ENCODE measurements at places on chromosomes 4 and X.

- DNase-seq, result no peak
Observed at GRCh38 chr4:6644792-6645530, 4.5 kb downstream of the MRFAP1 start.

- no peak for DNase-seq
Observed at GRCh38 chr4:56821381-56822243, at the start of gene SPINK2. Gene SPINK2 (minus strand): TSS chr4:56821701. CDS start chr4:56821662, 39 bp downstream.

DNA sequence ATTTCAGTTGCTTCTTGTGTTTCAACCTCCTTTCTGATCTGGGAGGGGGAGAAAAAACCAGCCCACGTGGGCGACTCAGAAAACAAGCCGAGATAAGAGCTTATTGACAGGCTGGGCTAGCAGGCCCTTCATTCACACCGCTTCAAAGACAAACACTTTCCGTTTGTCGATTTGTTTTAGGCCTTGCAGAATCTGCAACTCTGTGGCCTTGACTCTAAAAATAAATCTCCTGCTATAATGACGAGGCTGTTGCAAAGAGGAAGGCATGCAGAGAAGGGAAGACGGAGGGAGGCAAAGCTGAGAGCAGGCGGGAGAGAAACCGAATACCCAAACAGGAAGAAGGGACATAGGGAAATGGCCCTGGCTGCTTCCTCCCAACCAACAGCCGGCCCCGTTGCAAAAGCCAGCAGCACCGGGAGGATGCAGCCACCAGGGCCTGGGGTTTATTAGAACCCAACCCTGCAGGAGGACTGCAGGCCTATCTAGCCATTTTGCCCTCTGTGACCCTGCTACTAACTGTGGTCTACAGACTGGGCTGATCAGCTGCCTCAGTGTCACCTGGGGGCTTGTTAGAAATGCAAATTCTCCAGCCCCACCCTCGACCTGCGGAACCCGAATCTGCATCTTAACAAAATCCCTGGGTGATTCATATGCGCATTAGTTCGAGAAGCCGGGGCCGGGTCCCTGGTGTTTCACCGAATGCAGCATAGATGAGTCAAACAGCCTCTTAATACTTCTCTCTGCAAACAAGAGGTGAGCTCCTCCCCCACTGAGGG lies 325.5 kb downstream of the BCOR start:
- DNase-seq, result no peak

DNA sequence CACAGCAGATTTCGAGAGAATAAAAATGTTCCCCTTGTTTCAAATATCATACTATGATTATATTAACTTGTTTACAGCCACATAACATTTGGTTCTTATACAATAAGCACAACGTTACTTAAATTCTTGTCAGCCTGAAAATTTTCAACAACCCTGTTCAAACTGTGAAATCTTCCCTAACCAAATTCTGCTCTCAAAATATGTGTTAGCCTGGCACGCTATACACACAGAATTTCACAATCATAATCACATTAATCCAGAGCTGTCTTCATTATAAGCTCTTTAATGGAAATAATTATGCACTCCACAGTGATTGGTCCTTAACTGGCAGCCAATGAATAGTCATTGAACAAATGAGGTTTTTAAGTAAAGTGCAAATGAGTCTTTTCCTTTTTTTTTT lies 7.3 kb upstream of the PRSS12 start:
- DNase-seq, result no peak

DNA sequence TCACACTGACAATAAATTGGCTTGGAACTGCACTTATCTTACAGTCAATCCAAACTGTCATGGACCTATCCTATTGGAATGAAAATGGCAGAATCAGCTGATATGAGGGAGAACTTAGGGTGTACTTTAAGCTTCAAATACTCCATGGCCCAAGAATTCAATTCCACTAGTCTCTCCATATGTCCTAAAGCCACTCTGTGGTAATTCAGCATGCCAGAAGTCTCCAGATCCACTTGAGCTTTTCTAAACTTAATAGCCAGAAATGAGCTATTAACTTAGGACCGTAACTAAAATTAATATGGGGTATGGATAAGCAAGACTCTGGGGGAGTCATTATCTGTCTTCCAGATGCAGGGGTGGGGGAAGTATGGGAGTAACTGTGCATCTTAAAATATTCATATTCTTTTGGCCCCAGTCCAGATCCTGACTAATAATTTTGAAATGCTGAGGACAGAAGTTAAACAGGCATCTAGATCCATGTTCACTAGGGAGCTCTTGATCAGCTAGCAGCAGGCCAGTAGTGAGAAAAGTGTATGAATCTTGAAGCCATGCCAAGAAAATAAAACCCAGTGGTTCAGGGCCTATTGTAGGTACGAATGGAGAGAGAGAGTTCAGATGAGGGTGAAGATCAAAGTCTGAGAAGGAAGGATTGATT lies 167.6 kb downstream of the DKK2 start:
- no peak for DNase-seq

DNA sequence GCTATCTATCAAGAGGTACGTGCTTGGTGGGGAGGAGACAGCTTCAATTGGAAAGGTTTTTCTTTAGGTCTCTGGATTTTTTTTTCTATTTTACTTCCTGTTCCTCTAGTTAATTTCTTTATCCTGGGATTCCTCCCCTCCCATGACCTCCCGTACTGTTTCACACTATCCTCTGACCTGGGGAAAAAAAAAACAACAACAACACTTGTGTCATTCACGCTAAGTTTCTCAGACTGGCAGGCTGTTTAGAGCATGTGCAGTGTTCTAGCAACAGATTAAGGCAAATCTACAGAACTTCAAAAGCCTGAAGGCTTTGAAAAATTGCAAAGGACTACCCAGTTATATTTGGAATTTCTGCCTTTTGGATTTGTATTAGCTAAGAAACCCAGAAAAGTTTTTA lies 358.4 kb downstream of the ARHGAP24 start:
- no peak for DNase-seq

DNA sequence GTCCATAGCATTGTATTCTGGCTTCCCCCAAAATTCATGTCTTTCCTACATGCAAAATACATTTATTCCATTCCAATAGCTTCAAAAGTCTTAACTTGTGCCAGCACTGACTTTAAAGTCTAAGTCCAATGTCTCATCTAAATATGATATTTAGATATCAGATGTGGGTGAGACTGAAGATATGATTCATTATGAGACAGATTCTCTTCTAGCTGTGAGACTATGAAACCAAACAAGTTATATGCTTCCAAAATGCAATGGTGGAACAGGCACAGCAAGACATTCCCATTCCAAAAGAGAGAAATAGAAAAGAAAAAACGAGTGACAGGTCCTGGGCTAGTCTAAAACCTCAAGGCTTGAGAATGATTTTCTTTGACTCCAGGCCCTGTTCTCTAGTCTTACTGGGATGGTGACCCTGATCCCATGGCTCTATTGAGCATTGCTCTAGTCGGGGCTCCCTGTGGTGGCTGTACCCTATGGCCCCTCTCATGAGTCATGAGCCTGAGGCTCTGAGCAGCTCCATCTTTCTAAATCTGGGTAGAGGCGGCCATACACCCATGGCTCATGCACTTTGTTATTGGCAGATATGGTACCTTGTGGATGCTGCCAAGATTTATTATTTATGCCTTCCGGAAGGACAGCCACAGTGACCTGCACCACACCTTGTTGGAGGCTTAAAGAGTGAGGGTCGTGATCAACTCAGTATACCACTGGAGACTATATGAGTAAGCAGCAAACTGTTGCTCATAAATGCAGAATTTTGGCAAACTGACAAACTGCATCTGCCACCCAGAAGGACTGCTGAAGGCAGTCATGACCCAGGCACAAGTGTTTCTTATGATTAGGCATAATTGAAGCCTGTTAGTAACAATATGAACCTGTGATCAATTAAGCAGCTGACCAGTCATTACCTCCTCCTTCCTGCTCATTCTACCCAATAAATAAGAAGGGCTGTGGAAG lies 38.5 kb upstream of the BOD1L1 start:
- DNase-seq, result no peak

- no peak for DNase-seq
Observed at GRCh38 chr4:170025523-170026252, 507 bp downstream of the MFAP3L start.

DNA sequence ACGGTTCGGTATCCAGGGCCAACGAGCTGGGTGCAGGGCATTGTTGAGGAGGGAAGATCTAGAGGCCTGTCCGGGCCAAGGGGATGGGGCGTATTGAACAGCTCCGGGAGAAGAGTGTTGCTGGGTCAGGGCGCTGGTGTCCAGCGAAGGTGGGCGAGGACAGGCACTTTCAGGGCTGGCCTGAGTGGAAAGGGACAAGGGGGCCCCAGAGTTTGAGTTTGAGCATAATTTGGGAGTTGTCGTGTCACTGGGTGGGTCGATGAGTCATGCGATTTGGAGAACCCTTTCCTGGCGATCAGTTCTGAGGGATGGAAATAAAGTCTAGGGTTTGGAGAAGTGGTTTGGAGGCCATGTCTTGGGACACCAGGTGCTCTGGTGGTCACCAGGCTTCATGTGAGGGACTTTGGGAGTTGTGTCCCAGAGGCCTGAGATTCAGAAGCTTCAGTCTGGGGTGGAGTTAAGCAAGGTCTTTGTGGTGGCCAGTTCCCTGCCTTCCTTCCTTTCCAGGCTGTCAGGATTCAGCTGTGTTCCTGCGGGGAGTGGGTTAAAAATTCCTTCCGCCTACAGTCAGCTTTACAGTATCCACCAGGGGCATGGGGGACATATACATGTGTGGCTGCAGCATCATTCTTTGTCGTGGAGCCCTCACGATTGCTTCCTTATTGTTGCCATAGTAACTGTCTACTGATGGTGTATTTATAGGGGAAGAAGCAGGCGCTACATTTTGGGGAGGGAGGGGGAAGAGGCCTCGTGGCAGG lies 504 bp downstream of the PRRG3 start:
- DNase-seq, result no peak

DNA sequence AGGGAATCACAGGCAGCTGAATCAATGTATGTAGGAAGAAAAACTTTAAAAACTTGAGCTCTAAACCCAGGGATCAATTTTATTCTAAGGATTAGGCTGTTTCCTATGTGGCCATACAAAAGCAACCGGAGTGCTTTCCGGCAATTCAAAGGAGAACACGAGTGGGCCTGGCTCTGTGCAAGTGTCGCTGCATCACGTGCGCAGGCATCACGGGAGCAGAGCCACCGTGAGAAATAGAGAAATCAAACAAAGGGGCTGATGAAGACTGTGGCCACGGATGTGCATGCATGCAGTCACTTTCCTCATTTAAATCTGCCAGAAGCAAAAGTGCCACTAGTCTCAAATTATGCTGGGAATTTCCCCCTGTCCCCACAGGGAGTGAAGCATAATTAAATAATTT lies 196.9 kb downstream of the NSUN7 start:
- DNase-seq, result no peak

- DNase-seq, result no peak
Observed at GRCh38 chr4:129622566-129622965, 526.6 kb downstream of the C4orf33 start.

GRCh38 chr4:81471298-81471587 lies 464 bp downstream of the RASGEF1B start:
- DNase-seq, result no peak

DNA sequence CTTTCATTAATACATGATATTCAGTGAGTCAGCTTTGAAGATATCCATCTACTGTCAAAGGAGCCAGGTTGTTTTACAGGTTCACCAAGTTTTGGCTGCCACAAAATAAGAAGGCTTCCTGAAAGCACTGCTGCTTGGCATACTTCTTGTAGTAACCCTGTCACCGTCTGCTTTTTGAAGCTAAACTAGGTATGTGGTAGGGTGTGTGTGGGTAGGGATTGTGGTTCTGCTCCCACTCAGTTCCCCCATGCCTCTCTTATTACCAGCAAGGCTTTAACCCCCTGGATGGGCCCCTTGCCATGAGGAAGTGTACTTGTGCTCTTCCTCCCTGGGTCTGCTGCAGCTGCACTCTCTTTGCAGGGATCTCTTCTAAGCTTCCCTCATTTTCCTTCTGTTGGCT lies 191.2 kb downstream of the BANK1 start:
- DNase-seq, result no peak

- no peak for DNase-seq
Observed at GRCh38 chr4:95534032-95534431, 14.7 kb downstream of the UNC5C start.

GRCh38 chr4:134078230-134078914 lies 123.2 kb downstream of the PABPC4L start:
- no peak for DNase-seq

- DNase-seq, result no peak
Observed at GRCh38 chr4:87428979-87429378, 6.6 kb downstream of the NUDT9 start.

DNA sequence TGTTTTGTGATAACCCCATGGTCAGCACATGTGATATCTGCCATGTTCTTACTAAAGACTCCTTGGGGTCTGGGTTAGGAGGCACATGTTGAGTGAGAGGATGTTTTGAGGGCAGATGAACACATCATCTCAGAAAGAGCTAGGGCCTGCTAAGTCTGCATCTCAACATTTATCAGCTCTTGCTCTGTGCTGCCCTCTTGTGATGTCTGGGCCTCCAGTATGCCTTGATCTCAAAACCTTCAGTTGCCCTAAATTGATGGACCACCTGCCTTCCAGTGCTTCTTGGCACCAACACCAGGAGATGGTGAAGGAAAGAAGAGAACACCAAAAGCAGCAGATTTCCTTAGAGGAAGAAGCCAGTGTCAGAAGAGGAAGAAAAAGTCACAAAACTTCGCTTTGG lies 22.5 kb downstream of the MID1 start:
- DNase-seq, result no peak

- DNase-seq, result peak; percentile 10
Observed at GRCh38 chr4:74157154-74157553, 764 bp upstream of the MTHFD2L start.

All from epithelial cell of proximal tubule (primary cell).